GDM1 (cell line): ENCODE measurements at places on chromosomes 5 and 9.
A peak's percentile ranks its signal among the peaks of the same experiment; 100 is the strongest.

GRCh38 chr9:78745331-78745730, 448.4 kb downstream of the PSAT1 start:
- no peak for DNase-seq

GRCh38 chr5:148910686-148911361, 84.4 kb downstream of the ADRB2 start:
- no peak for DNase-seq

- no peak for DNase-seq
These were observed 15.8 kb upstream of the GLIPR2 start for GRCh38 chr9:36120705-36121104.

DNA sequence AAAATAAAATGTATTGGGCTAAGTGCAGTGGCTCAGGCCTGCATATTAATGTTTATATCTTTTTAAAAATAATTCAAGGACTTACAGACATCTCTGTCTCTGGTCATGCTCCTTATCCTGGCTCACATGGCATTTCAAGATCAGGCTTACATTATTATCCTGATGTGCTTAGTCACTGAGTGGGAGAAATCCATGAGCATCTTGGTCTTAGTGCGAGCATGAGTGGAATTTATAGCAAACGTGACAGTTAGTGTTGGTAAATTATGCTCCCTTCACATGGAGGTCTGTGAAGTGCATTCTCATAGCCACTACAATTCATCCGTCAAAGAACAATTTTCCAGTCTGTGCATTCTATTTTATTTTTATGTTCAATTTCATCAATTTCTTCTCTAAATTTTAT, 237.8 kb upstream of the EDIL3 start:
- no peak for DNase-seq

GRCh38 chr5:14749579-14750101, 85.1 kb downstream of the OTULIN start:
- no peak for DNase-seq

GRCh38 chr5:174011441-174011840, 22.5 kb downstream of the C5orf47 start:
- no peak for DNase-seq

GRCh38 chr5:109833946-109834345, 144.2 kb downstream of the MAN2A1 start:
- no peak for DNase-seq

DNA sequence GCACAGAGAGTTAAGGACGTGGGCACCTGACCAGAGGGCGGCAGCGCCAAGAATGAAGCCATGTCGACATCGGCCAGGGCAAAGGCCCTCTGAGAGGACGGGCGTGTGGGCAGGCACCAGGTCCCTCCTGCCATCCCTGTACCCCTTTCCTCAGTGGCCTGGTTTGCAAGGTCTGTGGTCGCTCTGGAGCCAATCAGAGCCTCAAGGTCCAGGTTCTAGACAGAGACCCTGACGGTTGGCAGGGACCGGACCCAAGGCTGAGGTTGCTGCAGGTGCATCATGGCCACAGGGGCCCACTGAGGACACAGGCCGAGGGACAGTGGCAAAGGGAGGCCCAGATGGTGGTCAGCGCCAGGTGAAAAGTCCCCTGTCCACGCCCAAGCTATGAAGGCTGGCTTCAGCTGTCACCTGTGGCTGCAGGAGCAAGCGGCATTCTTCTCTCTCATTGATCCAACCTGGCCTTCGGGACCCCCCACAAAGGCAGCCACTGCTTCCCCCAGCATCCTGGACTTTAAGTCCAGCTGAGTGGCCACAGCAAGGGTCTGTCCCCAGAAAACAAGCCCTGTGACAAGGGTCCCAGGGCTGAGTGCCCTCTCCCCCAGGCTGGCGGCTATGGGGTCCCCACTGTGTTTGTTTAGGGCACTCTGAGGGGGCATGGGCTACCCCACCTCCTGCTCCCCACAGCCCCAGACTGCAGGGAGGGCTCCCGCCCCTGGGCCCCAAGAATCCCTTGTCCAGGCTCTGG, 48.9 kb downstream of the VAV2 start:
- no peak for DNase-seq

DNA sequence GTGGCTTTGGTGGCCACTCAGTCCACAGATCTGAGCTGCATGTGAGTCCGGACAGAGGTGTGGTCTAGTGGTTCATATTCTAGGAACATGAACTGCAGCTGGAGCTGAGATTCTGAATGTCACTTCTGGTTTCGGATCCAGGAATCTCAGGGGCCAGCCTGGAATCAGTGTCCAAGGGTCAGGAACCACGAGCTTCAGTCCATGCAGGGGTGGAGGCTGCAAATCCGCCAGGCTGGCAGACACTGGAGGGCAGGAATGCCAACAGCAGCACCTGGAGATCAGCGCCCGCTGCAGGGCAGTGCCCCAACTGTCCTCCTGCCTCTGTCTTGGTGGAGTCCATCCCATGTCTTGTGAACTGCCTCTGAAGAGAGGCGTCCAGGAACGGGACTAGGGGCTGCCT, 73.5 kb downstream of the CACNA1B start:
- no peak for DNase-seq

- DNase-seq, result no peak
These were observed 143.9 kb downstream of the SLIT3 start for GRCh38 chr5:169157064-169157463.

DNA sequence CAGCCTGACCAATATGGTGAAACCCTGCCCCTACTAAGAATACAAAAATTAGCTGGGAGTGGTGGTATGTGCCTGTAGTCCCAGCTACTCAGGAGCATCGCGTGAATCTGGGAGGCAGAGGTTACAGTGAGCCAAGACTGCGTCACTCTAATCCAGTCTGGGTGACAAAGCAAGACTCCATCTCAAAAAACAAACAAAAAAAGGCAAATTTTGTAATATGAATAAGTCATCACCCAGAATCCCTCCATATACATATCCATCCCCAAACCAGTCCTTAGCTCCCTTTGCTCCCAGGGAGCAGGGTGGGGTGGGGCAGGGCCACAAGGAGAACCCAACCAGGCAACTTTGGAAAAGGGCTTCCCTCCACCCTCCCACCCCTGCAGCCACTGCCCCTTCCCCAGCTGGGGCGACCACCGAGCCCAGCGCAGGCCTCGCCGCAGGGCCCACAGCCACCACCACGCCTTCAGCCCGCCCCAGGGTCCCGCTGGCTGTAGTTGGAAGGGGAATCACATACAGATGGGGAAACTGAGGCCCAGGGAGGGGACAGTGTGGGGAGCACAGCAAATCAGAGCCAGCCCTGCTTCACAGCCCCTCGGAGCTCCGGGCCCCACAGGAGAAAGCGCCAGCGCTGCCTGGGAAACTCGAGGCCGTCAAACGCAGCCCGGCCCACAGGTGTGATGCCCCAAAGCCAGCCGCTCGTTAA, 7.8 kb downstream of the NOTCH1 start:
- no peak for DNase-seq

DNA sequence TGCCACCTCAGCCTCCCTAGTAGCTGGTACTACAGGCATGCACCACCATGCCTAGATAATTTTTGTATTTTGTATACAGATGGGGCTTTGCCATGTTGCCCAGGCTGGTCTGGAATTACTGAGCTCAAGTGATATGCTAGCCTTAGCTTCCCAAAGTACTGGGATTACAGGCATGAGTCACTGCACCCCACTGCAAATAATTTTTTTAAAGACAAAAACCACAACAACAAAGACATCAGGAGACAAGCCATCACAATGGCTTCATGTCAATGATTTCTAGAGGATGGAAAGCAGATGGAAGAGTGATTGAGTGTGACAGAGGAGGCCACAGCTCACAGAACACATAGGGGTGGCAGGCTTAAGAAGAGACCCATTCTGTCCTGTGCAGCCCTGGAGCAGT, 97.9 kb upstream of the PCSK1 start:
- DNase-seq, result no peak

DNA sequence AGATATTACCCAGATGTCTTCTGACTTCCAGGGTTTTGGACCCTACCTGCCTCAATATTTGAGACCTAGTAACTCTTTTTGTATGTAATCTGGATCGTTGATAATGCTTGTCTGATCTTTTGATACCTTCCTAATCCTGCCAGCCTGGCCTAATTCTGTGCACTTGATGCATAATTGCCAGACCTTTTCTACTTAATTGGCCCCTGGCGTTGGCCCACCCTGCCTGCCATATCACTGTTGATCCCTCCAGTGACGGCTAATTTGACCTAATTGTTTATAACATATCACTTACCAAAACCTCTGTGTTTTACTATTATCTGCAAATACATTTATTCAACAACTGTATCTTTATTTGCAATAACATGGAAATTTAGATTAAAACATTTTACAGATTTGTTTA, 49.0 kb downstream of the SLC44A1 start:
- DNase-seq, result no peak

DNA sequence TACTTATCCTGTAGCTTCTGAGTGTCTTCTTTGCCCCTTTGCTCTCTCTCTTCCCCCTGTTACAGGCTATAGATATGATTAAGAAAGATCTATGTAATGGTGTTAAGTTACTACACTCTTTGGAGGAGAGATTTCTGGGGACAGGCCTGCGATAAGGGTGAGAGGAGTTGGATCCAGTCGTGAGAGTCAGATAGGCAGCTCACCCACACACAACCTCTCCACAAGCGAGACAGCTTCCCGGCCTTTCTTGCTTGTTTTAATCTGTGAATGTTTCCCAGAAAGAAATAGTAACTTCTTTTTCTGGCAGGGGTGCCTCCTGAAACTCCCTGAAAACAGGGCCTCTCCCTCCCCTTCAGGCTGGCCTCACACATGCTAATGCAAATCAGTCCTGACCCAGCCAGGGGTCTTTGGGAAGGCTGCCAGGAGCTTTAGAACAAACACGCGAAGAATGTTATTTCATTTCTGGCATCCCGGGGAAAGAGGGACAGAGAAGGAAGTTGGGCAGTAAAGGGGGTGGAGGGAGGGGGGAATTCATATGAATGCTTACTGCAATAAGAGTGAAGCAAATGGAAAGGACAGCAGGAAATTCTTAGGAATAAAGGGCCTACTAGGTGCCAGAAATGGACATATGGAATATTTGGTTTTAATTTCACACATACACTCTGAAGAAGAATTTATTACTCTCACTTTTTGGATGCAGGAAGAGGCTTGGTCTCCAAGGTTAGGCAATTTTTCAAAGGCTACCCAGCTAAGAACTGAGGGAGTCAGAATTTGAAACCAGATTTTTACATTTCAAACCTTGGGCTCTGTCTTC, 215.8 kb upstream of the TRIM32 start:
- no peak for DNase-seq

GRCh38 chr5:103582364-103582763, 19.8 kb upstream of the NUDT12 start:
- DNase-seq, result no peak

GRCh38 chr9:31290731-31291130, 1093.7 kb upstream of the ACO1 start:
- DNase-seq, result no peak

GRCh38 chr9:97906236-97906831, 16.0 kb downstream of the TRMO start:
- peak; percentile 23 for DNase-seq

DNA sequence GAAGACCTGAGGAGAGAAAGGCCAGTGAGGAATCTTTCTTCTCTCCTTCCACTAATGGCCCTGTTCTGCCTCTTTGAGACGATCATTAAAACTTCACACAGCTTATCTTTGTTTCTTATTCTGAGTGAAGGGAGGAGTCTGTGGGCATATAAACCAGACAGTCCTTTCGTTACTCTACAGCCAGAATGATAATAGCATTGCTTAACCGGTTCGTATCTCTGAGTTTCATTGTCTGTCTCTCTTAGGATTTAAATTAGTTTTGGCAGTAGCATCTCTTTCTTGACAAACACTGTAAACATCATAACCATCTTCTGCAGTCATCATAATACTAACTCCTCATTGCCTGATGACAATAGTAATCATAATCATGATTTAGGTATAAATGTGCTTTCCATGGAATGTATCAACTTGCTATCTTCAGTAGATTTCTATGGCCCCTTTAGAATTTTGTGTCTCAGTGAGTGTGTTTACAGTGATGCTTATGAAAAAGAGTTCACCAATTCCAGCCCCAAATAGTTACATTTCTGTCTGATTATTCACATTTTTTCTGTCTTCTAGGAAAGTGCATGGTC, 618.8 kb upstream of the KLF4 start:
- DNase-seq, result no peak
